ENCODE measurements at places on chromosomes 2 and 18.

DNA sequence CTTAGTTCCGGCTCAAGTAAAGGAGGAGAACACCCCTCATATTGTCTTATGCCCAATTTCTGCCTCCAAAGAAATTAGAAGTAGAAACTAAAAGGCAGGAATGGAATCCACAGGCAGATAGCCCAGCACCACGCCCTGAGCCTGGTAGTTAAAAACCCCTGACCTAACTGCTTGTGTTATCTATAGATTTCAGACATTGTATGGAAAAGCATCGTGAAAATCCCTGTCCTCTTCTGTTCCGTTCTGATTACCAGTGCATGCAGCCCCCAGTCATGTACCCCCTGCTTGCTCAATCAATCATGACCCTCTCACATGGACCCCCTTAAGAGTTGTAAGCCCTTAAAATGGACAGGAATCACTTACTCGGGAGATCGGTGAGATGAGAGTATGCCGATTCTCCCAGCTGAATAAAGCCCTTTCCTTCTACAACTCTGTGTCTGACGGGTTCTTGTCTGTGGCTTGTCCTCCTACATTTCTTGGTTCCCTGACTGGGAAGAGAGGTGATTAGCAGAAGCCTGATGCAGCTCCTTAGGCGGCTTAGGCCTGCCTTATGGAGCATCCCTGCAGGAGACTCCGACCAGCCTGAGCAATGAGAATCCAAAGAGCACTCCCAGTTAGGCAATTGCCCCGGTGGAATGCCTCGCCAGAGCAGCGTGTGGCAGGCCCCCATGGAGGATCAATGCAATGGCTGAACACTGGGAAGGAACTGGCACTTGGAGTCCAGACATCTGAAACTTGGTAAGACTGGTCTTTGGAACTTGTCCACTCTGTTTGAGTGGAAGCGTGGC, 362.6 kb upstream of the TCF4 start:
- DNase-seq, result no peak

DNA sequence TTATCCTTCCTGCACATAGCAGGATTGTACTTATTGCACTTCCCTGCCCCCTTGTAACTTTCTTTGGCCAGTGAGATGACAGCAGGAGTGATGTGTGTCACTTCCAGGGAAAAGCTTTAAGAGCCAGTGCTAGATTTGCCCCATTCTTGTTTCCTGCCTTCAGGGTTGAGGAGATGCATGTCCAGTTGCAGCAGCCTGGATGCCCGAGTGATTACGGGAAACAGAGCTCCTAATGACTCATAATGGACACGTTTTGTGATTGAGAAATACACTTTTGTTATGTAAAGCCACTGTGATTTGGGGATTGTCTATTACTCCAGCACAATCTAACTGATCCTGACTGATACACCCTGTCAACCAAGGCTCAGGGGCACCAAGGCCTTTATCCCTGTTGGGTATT, 5.0 kb upstream of the TET3 start:
- DNase-seq, result no peak

- DNase-seq, result no peak
Observed at GRCh38 chr2:239337877-239338484, 62.8 kb downstream of the HDAC4 start.

- no peak for DNase-seq
Observed at GRCh38 chr2:33632831-33633230, 33.7 kb upstream of the FAM98A start.

- no peak for DNase-seq
Observed at GRCh38 chr18:50142441-50143120, 52.4 kb downstream of the MYO5B start.

GRCh38 chr2:67612576-67613042, 215.5 kb downstream of the ETAA1 start:
- DNase-seq, result no peak

DNA sequence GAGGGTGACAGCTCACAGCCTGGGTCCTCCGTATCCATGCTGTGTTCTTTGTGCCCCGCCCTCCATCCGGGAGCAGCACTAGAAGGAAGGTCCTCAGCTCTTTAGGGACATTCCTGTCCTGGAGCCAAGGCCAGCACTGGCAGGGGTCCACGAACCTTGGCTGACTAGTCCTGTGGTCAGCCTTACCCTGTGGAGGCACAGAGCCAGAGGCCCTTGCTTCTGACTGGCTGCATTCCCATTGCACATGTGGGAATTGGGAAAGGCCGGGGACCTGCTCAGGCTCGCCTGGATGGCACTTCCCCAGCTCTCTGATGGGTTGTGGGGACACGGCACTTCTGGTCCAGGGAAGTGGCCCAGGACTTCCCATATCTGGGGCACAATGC, 24.9 kb upstream of the RHOB start:
- DNase-seq, result peak; percentile 70

GRCh38 chr18:12271376-12272235, 17.4 kb downstream of the CIDEA start:
- DNase-seq, result peak; percentile 83

GRCh38 chr18:23902396-23902795, 112.2 kb upstream of the TTC39C start:
- no peak for DNase-seq

DNA sequence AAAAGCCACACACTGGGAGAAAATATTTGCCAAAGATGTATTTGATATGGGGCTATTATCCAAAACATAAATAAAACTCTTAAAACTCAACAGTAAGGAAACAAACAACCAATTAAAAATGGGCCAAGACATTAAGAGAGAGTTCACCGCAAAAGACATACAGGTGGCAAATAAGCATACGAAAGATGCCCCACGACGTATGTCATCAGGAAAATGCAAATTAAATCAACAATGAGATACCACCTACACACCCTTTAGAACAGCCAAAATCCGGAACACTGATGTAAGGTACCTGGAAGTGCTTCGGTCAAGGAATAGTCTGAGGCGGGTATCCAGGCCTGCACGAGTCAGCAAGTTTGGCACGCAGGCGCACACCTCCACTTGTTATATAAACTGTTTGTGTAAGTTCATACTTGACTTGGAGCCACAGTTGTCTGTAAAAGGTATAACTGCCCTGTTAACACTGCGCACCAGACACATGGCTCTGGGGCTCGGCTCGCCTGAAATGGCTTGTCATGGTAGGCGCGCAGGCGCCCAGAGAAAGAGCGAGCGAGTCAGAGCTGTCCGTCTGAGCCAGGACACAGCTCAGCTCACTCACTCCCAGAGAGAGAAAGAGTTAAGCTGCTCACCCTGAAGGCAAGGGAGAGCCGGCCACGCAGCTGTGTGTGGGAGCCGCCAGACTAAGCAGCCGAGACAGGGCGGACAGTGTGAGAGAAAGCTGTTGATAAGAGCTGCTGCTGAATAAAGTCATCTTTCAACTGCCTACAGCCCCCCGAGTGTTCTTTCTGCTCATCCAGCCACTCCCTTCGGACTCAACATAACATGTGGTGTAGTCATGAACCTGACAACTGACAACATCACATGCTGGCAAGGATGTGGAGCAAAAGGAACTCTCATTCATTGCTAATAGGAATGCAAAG, 87.3 kb downstream of the HNRNPLL start:
- DNase-seq, result peak; percentile 94

GRCh38 chr2:237056287-237056875, 29.3 kb upstream of the COPS8 start:
- DNase-seq, result no peak

DNA sequence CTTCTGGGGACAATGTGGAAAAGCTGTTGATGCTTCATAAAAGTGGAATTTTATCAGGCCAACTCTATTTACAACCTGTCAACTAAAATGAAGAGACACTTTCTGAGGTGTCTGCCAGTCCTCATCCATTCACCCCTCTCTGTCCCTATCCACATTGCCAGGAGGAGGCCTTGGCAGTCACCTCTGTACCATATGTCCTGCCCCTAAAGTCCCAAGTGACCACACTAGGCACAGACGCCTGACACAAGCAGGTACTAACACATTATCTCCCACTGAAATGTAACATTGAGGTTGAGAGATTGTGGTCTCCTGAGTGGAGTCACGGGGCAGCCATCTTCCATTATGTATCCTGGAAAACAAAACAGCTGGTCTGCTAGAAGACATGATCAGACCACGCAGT, 71.4 kb downstream of the OSBPL1A start:
- no peak for DNase-seq

DNA sequence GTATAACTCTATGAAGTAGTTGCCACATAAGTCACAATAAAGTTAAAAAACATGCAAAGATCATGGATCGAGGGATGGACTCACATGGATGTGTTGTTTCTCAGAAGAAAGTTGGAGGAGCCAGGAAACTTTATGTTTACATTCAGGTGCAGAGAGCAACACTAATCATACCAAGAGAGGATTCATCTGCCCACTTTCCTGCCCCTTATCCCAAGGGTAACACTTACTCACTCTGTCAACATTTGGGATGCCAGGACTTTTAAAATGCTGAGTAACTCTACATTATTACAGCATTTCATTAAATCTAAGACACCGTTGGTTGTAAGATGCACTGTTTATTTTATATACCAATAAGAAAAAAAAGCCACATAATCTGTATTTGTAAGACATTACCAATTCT, 170.4 kb downstream of the KCNE4 start:
- DNase-seq, result no peak

GRCh38 chr2:205930209-205930608, 155.8 kb downstream of the INO80D start:
- DNase-seq, result no peak

- no peak for DNase-seq
Observed at GRCh38 chr2:60336442-60337141, 216.9 kb downstream of the BCL11A start.

DNA sequence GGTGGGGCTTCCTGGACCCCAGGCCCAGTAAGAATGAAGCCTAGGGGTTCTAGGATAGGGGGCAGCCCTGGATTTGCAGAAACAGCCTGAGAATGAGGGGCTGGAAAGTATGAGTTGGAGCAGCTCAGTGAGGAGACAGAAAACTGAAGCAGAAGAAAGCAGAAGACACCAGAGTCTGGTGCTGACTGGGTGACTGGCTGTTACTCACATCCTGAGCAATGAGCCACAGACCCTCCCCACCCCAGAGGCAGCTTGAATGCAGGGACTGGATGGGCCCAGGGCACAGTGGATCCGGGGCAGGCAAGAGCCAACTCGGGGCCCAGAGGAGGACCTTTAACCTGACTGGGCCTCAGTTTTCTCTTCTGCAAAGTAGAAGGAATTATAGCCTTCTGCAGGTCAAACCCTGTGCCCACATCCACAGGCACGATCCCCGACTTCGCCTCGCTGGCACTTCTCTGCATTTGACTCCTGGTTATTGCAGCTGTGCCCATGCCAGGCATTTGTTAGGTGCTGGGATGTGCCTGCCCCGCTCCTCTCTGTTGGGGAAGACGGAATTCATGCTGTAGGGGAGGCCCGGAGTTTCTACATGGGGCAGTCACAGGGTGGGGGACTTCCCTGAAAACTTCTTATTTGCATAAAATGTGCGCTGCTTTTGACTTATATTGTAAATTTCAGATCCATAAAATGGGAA, 8.5 kb downstream of the STEAP3 start:
- no peak for DNase-seq
